ENCODE measurements at places on chromosomes 3 and 15. TPM values are rescaled to one million over a fixed set of nuclear protein-coding genes. Genes with fewer than 3 reads are reported as not detected.
A peak's percentile ranks its signal among the peaks of the same experiment; 100 is the strongest.

Gene KBTBD13
- not detected for total RNA-seq

- DNase-seq: no peak
- no peaks in the 10 kb centered on the region for H3K27me3 ChIP-seq
- peak overlapping the region; percentile 95 for H3K27ac ChIP-seq
- peaks cover 23% of the 10 kb centered on the region for H3K36me3 ChIP-seq
These were observed 1.3 kb downstream of the BNIP2 start for GRCh38 chr15:59687836-59688235.

- H3K4me1 ChIP-seq: no peaks in the 10 kb centered on the region
- no peaks in the 10 kb centered on the region for H3K36me3 ChIP-seq
- H3K27ac ChIP-seq: no peak overlapping the region
- H3K27me3 ChIP-seq: peaks cover 2% of the 10 kb centered on the region
These were observed 55.3 kb downstream of the ADAMTSL3 start for GRCh38 chr15:83709241-83709640.

DNA sequence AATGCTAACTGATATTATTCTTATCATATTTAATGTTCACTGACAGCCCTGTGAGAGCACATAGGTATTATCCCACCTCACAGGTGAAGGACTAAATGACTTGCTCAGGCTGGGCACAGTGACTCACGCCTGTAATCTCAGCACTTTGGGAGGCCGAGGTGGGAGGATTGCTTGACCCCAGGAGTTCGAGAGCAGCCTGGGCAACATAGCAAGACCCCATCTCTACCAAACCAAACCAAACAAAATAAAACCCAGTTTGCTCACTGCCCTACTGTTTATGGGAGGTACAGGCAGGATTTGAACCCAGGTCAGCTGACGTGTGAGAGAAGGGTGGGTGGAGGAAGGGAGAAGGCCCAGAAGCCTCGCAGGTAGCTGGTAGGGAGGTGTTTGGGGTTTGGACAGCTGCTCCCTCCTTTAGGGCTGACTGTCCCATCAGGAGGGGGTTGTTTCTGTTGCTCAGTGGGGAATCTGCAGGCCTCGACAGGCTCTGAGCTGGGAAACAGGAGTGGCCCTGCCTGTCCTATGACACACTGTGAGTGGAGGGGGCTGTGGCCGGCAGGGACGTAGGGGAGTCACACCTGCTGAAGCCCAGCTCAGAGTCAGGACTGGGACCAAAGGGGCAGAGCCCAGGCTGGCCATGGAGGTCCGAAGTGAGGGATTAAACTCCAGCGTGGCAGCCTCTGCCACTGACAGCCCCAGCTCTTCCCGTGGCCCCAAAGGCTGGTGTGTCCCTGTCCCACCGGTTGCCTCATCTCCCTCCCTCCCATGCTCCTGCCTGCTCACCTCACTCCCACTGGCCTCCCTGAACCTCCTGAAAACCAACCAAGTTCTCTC, 25.3 kb downstream of the BHLHE40 start:
- H3K27me3 ChIP-seq: no peaks in the 10 kb centered on the region
- DNase-seq: no peak
- no peak overlapping the region for H3K27ac ChIP-seq
- H3K4me3 ChIP-seq: no peak overlapping the region
- peaks cover 1% of the 10 kb centered on the region for H3K36me3 ChIP-seq

DNA sequence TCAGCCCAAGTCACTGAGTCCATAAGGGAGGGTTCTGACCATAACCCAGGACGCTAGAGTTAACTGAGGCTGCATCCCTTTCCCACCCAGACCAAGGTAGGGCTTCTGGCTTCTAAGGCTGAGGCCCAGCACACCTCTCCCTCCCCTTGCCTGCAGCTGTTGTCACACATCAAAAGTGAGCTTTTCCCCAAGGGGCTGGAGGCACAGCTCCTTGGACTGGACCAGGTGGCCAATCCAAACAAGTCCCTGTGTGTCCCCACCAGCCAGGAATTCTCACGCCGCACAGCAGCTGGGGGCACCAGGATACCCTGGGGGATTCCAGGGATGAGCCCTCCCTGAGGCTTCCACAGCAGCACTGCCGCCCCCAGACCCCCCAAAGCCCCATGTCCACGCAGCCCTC, 22.3 kb upstream of the ISLR2 start:
- no peaks in the 10 kb centered on the region for H3K4me1 ChIP-seq
- no peaks in the 10 kb centered on the region for H3K36me3 ChIP-seq
- H3K4me3 ChIP-seq: no peak overlapping the region
- peaks cover 4% of the 10 kb centered on the region for H3K27me3 ChIP-seq

Gene CHP1
- 41.3 TPM for total RNA-seq

DNA sequence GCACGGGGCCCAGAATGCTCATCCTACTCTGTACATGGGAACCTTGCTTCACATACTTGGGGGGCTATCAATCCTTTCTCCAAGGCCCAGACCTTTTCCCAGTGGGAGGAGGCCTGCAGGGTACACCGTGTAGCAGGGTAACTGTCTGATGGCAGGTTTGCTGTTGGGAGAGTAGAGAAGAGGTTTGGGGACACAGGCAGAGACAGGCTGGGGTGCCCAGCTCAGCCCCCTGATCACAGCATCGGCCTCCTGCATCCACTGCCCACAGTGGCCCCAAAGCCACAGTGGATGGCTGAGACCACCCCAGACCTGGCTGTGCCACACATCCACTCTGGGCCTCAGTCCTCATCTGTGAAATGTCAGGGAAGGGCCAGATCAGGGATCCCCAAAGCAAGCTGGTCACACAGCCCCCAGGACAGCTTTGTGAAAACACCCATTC, 5.6 kb downstream of the CHRNA3 start:
- no peaks in the 10 kb centered on the region for H3K4me1 ChIP-seq
- H3K4me3 ChIP-seq: no peak overlapping the region

GRCh38 chr15:69574506-69574905, 121.9 kb downstream of the RPLP1 start:
- H3K27me3 ChIP-seq: peaks cover 12% of the 10 kb centered on the region
- H3K27ac ChIP-seq: no peak overlapping the region
- peaks cover 38% of the 10 kb centered on the region for H3K4me1 ChIP-seq
